ENCODE measurements at places on chromosomes 3 and 15.

- no peak for DNase-seq
These were observed 251.3 kb upstream of the GBE1 start for GRCh38 chr3:82012775-82013174.

DNA sequence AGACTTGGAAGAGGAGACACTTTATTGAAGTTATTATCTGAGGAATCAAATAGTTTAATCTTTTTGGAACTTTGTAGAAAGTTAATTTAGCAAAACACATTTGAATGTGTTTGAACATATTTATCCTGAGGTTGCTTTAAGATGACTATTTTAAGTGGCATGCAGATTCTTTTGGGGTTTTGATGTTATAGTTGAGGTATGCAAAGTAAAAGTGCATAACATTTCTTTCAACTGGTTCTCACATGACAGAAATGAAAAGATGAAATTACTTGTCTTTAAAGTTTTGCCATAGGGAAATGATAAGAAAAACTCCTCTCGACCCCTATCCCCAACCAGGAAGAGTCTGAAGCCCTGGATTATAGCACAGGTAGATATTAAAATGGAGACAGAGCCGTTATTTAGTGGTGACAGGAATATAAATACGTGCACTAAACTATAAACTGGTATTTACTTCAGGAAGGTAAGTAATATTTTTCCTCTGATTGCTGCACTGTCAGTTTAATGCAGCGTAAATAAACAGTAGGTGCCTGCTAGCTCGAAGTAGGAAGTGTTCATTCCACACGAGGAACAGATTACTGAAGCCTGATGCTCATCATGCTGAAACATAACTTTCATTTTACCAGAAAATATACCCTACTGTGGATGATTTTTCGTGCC lies 15.1 kb upstream of the SATB1 start:
- DNase-seq: no peak

- no peak for DNase-seq
These were observed 80.3 kb upstream of the PRTG start for GRCh38 chr15:55823191-55823670.

DNA sequence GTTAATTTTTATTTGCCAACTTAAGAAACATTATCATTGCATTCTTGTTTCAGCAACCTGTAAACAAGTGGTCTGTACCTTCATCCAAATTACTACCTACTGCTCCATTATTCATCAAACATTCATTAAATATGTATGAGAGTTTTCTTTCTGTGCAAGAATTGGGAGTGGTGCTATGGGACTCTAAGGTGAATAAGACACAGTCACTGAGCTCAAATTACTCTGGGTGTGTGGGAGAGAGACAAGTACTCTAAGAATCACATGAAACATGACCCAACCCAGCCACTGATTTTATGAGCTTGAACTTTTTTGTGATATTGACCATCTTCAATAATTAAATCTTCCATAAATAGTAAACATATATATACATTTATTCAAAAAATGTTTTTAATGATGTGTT lies 227.2 kb upstream of the TP63 start:
- no peak for DNase-seq

DNA sequence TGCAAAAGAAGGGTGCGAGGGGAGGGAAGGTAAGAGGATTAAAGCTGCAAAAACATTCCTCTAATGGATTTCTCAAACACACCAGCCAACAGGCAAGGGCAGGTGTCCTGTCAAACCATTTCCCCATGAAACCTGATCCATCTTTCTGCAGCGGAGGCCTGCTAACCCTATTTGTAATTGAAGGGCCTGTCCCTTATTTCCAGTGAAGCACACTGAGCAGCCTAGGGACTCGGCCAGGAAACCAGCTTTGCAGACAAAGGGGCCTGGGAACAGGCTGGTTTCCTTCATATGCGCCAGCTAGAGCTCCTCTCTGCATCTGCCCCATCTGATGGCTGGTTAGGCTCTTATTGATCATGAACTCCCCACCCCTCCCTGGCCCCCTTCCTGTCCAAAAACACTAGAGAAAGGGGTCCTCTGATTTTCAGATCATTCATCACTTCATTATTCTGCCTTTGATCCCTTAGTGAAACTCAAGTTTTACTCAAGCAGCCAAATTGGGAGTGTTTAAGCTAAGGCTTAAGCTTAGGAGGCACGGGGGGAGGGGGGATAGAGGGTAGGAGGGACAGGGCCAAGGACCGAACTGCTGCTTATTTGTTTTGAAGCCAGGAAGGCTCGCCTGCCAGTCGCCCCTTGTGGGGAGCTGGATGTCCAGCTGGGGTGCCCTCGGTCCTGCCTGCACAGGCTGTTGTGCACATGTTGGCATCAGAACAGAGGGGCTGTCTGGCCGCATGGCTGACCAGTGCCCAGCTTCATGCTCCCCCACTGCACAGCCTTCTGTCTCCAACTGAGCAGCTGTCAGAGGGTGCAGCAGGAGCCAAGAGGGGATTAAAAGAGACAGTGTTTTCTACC lies 53.1 kb downstream of the BOC start:
- DNase-seq: no peak

- no peak for DNase-seq
These were observed 269.4 kb downstream of the GBE1 start for GRCh38 chr3:81492040-81492439.

All from CD4-positive, alpha-beta T cell treated with Interleukin-1 beta for 1 hour (primary cell).